ENCODE measurements at places on chromosomes 2 and 18. TPM values are rescaled to one million over a fixed set of nuclear protein-coding genes. Genes with fewer than 3 reads are reported as not detected.

DNA sequence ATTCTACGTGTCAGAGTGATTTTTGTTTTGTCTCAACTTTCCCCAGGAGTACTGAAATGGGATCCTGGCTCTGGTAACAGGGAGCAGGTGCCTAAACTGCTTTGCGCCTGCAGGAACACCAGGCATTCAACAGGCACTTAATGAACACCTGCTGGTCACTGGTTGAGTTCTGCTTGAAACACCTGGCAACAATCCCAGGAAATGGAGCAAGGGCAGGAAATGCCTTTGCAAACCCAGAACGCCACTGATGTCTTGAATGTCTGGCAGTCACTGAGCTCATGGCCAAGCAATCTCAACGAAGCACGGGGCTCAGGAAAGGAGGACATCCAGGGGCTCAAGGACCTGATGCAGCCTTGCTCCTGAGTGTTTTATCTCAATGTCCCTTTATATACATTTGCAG is 360.0 kb upstream of the RAB6C start:
- DNase-seq = no peak

DNA sequence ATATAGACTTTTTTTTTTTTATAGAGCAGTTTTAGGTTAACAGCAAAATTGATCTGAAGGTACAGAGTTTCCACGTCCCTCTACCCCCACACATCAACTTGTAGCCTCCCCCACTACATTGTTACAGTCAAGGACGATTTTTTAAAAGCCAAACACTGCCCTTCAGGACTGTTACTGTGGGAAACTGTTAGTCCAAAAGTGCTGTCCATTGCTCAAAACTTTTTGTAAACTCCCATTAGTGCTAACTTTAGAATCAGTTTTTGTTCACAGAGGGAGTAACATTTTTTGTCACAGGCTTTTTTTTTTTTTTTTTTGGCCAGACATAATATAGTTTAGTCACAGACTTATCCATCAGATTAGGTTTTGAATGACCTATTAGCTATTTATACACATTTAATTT is 24.1 kb downstream of the ELP2 start:
- no peak for DNase-seq

- no peak for DNase-seq
These were observed 426.5 kb downstream of the METTL4 start for GRCh38 chr18:2144811-2145210.

GRCh38 chr2:131076707-131077106 is 16.6 kb downstream of the FAM168B start:
- DNase-seq = no peak

DNA sequence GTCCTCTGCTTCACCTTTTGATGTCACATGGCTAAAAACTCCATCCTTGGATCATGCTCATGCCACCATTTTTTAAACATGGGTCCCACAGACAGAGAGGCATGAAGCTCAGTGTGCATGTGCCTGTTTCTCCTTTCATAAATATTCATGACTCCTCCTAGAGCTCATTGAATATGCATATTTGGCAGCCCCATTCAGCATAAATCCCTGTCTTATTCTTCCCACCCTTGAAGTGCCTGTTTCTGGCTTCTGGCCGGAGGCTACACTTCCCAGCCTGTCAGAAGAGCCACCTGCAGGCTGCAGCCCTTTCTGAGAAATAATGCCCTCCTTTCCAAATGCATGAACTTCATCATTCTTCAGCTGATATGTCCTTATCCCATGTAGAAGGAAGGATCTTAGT is 109.7 kb downstream of the LDLRAD4 start:
- no peak for DNase-seq

DNA sequence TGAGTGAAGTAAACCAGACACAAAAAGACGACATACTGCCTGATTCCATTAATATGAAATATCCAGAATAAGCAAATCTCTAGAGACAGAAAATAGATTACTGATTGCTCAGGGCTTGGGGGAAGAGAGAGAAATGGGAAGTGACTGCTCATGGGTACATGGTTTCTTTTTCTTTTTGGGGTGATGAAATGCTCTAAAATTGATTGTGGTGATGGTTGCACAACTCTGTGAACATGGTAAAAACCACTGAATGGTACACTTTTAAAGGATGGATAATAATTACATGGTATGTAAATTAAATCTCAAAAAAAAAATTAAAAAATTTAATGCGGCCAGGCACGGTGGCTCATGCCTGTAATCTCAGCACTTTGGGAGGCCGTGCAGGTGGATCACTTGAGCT is 39.3 kb downstream of the RPL31 start:
- no peak for DNase-seq

RAB17 gene
- total RNA-seq = 0.28 TPM

KIF5C gene
- not detected for total RNA-seq

Measured in SJSA1 (cell line).